ENCODE measurements at places on chromosomes 1 and 21. TPM values are rescaled to one million over a fixed set of nuclear protein-coding genes. Genes with fewer than 3 reads are reported as not detected.
A peak's percentile ranks its signal among the peaks of the same experiment; 100 is the strongest.

OR14K1 gene
- not detected for polyA plus RNA-seq

DNA sequence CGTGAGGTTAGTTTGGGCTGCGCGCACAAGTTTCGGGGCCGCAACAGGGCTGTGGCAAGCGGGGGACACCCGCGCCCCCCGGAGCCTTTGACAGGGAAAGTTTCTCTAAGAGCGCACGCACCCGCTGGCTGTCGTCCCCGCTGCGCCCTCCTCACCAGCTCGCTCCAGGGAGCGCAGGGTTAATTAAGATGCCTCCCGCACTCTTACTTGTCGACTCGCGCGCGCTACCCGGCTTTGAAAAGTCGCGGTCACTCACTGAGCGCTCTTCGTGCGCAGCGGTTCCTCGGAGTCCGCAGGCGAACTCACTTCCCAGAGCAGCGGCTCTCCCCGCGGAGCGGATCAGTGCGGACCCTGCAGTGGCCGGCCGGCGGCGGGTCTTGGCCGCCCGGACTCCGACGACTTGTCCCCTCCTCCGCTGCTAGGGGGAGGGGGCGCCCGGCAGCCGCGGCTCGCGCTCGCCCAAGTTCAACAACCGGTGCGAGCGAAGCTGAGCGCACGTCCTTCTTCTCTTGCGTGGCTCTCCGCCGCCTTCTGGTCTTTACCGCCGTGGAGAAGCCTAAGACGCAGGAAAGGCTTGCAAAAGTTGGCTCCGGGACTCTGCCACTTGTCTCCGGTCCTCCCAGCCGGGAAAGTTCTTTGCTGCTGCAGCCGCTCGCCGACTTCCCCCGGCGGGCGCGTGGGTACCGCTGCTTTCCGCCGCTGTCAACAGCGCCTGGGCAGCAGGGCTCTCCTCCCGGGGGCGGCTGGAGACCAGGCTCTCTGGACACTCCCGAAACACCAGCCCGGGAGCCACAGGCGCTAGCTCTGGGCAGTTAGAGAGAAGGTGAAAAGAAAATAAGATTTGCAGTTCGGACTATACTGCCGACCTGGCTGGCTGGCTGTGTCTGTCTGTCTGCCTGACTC lies 506 bp downstream of the JUN start:
- peak; percentile 49 for DNase-seq

DNA sequence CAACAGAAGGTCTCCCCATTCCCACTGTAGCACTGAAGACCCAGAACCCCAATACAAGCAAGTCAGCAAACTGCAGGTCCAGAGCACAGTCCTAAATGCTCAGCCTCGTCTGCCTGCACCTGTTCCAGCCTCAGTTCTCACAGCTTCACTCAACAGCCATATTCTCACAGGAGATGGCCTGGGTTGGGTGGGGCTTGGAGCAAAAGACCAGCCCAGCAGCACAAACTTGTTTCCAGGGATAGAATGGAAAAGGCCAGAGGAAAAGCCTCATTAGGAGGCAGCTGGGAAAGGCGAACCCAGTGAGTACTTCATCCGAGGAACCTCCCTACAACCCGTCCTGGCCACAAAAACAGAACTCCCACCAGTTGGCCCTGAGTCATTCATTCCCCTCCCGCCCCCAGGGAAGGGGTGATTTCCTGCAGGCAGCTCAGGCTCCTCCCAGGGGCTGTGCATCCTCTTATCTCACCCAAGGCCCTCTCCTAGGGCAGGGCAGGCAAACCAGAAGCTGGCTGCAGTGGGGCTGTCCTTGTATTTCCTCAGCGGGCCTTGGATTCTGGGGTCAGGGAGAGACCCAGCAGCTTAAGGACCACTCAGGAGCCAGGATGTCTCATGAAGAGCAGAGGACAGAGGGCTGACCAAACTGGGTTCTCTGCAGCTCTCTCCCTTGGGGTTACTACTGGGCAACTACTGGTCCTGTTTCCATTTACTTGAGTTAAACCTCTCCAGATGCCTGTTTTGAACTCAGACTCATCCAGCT lies 7.4 kb upstream of the MPL start:
- no peak for DNase-seq

DNA sequence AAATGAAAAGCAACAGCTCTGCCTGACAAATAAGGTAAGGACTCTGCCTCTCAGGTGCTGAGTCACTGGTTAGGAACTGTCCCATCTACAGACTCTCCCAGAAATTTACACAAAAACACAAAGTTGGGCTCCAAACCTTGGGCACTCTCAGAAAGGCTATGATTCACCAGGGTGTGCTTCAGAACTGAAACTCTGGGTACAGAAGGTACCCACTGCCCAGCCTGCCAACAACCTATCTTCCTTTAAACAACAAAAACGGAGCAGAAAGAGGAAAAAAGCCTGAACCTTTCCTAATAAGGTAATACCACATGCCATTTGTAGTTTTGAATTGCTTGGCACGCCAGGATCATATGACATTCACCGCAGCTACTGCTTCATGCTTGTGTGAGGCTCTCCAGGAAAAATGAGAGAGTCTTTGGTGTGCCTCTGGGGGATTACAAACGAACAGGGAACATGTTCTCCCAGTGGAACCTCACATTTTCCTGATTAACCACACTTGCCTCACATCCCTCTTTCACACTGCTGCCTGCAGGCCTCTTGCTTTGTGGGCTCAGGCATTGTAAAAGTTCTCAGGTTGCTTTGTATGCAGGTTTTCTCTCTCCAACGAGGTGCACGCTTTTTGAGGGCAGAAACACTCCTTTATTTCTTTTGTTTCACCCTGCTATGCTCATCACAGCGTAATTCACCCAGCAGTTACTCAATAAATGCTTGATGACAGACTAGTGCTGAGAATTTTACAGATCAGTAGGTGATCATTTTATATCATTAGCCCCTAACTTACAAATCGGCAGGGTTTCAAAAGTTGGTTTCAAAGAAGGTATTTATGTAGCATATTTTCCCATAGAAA lies 65.1 kb downstream of the GADD45A start:
- DNase-seq = no peak

CYP4Z1 gene
- 0.42 TPM for polyA plus RNA-seq

KLF17 gene
- polyA plus RNA-seq = 0.03 TPM

- no peak for DNase-seq
Observed at GRCh38 chr1:8597455-8597854, 220.0 kb downstream of the RERE start.

Measured in renal pelvis (tissue), 12 donors.